ENCODE measurements at places on chromosomes 5 and 9. TPM values are rescaled to one million over a fixed set of nuclear protein-coding genes. Genes with fewer than 3 reads are reported as not detected.

DNA sequence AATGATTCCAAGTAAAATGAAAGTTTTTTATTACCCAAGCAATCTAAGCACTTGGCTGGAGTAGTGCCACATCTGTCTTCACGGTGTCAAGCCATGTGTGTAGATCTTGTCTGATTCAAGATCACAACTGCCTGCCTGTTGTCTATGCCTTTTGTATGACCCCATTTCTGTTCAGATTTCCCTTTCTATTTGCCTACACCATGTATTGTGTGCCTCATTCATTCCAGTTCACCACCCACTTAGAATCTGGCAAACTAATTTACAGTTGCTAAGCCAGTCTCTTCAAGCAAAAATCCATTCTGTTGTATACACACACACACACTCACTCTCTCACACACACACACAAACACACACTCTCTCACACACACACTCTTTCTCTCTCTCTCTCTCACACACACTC, 33.7 kb downstream of the GLDC start:
- peak; percentile 83 for ATAC-seq

DNA sequence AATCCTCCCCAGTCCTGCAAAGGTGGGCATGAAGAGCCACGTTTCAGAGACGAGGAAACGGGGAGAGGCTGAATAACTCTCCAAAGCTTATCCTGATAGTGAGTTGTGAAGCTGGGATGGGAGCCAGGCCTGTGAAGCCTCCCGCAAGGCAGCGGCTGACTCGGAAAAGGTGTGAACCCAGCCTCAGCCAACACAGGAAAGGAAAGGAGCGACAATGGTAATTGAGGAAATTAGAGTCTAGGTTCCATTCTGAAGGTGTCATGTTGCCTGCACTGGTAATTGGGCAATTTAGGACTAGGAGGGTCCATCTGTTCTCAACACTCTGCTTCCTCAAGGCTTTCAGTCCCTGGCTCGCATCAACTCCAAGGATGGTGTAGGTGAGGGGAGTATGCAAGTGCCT, 83.4 kb downstream of the LIFR start:
- ATAC-seq, result no peak

GRCh38 chr5:15850939-15851341, 328.7 kb downstream of the MARCHF11 start:
- no peak for ATAC-seq

DNA sequence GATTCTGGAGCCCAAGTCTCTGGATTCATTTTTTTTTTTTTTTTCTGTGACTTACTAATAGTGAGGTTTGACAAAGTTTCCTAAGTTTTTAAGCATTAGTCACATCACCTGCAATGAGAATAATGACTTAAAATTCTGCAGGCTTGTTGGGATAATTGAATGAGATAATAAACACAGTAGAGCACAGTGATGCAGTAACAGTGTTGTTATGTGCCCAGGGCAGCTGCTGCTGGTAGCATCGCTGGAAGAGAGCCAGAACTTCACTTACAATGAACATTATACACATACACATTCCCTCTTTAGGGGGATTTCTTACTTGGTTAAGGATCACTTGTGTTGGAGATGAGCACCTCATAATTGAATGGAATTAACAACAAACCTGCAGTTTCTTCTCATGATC, 78.9 kb downstream of the ALDH7A1 start:
- ATAC-seq, result no peak

DNA sequence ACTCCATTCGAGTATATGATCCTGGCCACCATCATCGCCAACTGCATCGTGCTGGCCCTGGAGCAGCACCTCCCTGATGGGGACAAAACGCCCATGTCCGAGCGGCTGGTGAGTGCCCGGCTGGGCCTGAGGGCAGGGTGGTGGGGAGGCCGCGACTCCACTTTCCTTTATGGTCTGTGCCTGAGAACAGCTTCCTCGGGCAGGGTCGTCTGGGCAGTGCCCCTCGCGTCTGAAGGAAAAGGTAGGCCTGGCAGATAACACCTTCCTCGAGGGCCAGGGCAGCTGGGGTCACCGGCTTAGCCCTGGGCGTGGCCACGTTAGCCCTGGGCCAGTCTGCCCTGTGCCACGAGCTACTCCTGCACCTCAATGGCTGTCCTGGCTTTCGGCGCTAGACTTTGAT, 1.5 kb downstream of the CACNA1B start:
- ATAC-seq, result no peak

- no peak for ATAC-seq
Observed at GRCh38 chr9:12817702-12818101, 42.9 kb downstream of the LURAP1L start.

- peak; percentile 12 for ATAC-seq
Observed at GRCh38 chr5:141496038-141496437, 7.2 kb downstream of the PCDHGC5 start.

DNA sequence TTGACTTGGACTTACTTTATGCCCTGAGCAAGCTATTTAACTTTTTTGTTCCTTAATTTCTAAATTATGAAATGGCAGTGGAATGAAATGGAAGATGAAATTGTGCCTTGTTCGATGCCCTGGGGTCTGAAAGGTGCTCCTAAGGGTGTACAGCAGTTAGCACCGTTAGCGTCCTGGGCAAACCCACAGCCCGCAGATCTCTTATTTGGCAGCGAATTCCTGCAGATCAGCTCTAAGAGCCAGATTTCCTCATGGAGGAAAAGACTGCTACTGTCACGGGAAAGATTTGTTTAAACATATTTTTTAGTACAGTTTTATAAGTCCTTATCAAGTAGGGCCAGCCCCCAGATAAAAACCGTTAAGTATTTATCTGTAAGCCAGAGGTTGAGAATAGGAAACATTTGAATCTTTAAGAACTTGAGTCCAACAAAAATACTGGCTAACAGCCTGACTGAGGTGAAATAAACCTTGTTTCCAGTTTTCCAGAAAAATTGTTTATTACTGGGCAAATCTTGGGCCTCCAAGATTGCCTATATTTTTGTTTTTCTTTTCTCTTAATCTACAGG, 216.5 kb upstream of the DMRT1 start:
- no peak for ATAC-seq

- no peak for ATAC-seq
Observed at GRCh38 chr5:14256026-14256690, 113.0 kb downstream of the TRIO start.

DNA sequence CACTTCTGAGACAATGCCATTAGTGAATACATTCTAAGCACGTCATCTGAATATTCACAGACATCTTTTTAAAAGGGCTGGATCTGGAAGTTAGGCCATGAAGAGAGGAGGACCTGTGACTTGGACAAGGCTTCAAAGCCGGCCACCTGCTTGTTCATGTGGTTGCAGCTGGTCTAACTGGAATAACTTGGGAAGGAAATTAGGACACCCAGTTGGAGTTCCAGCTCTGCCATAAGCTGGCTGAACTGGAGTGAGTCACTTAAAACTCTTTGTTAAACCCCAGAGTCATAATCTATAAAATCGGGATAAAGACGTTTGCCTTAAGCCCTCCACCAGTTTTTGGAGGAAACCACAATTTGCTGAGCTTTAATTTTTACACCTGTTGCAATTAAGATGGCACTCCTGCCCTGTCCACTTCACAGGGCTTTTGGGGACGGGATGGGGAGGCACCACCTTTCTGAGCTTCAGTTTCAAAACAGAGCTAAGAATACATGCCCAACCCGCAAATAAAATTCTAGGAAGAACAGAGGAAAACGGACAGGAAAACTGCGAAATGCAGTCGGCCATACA, 536 bp upstream of the STX17 start:
- no peak for ATAC-seq

DNA sequence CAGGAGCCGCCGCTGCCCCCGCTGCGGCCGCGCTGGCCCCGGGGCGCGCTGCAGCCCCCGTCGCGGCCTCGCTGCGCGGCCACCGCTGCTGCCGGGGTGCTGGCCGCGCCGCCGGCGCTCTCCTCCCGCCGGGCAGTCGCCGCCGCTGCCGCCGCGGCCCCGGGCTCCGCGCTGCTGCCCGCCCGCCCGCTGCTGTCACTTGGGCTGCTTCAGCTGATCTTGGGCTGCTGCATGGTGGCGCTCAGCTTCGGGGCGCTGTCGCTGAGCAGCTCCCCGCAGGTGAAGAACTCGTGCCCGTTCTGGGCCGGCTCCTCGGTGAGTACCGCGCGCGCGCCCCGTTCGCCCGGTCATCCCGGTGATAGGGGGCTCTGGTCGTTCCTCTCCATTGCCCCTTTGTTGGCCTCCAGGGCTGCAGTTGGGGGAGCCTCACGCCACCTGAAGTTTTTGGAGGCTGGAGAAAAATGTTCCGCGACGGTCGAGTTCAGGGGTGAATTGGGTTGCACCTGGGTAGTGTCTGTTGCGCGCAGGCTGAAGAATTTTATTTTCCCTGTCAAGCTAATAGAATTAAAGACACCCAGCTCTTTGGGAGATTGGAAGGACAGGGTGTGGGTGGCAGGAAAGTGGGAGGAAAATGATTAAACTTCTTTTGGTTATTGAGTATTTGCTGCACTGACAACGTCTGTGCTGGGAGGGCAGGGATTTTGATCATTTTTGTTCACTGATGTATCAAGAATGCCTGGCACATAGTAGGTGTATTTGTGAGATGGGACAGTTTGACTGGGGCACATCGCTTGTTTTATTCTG, 596 bp downstream of the ENTREP1 start:
- peak; percentile 62 for ATAC-seq

- ATAC-seq, result no peak
Observed at GRCh38 chr9:128494746-128495129, 9.8 kb upstream of the GLE1 start.

- no peak for ATAC-seq
Observed at GRCh38 chr9:121204121-121204520, 2.5 kb upstream of the RAB14 start.

- ATAC-seq, result no peak
Observed at GRCh38 chr9:137460363-137461315, 1.5 kb upstream of the NSMF start.

DNA sequence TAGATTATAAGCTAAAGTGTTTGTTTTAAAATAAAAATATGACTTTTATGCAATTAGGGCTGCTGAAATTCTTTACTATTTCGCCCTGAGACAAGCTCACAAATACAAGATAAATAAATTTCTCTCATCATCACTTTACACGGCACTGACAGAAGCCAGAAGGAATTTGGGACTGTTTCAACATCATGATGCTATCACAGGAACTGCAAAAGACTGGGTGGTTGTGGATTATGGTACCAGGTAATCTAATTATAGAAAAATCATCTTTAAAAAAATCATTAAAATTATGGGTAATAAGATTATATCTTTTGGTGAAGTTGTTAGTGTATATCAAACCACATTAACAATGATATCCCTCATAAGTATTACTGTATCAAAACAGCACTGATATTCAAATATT, 95.0 kb downstream of the MAN2A1 start:
- ATAC-seq, result no peak

- ATAC-seq, result peak; percentile 91
Observed at GRCh38 chr9:88578121-88579049, 43.4 kb downstream of the NXNL2 start.

GRCh38 chr9:71680189-71680980, 87.9 kb downstream of the CEMIP2 start:
- ATAC-seq, result no peak

DNA sequence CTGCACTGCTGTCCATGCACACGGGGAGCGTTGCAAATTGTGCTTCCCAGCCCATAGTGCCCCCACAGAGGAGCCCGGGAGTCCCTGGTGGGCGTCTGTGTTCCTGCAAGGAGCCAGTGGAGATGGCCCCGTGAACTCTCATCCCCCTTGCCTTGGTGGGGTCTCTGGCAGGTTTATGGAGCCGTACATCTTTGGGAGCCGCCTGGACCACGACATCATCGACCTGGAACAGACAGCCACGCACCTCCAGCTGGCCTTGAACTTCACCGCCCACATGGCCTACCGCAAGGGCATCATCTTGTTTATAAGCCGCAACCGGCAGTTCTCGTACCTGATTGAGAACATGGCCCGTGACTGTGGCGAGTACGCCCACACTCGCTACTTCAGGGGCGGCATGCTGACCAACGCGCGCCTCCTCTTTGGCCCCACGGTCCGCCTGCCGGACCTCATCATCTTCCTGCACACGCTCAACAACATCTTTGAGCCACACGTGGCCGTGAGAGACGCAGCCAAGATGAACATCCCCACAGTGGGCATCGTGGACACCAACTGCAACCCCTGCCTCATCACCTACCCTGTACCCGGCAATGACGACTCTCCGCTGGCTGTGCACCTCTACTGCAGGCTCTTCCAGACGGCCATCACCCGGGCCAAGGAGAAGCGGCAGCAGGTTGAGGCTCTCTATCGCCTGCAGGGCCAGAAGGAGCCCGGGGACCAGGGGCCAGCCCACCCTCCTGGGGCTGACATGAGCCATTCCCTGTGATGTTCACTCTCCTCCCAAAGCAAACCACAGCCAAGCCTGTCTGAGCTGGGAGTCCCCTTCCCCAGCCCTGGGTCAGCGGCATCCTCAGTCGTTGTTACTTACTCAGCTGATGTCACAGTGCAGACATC, 3.1 kb downstream of the MRPS2 start:
- no peak for ATAC-seq

GRCh38 chr5:88248094-88248493, 20.6 kb downstream of the TMEM161B start:
- ATAC-seq, result no peak

- no peak for ATAC-seq
Observed at GRCh38 chr5:142692321-142692894, 6.5 kb upstream of the FGF1 start.

DNA sequence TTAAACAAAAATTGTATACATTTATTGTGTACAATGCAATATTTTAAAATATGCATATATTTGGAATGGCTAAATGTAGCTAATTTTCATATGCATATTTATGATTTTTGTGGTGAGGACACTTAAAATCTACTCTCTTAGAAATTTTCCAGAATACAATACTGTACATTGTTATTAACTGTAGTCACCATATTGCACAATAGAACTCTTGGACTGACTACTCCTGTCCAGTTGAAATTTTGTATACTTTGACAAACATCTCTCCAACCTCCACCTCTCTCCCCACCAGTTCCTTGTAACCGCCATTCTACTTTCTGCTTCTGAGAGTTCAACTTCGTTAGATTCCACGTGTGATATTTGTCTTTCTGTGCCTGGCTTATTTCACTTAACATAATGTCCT, 49.2 kb upstream of the TAF11L2 start:
- no peak for ATAC-seq

GRCh38 chr5:59249160-59249559, 644.4 kb downstream of the PDE4D start:
- no peak for ATAC-seq

NEUROG1 gene
- total RNA-seq, result 0.15 TPM

CDKN2B gene
- 3.0 TPM for total RNA-seq

KLF9 gene
- total RNA-seq, result 15.7 TPM

LHX6 gene
- total RNA-seq, result 0.88 TPM

DDX31 gene
- 34.2 TPM for total RNA-seq

LCP2 gene
- 2.4 TPM for total RNA-seq

FOXD4L6 gene
- total RNA-seq, result not detected

SCGB3A2 gene
- not detected for total RNA-seq

SEC24A gene
- 21.6 TPM for total RNA-seq

ZNF354C gene
- total RNA-seq, result 10.7 TPM

CCL27 gene
- total RNA-seq, result 1.7 TPM

PRLR gene
- 3.3 TPM for total RNA-seq

PRSS3 gene
- not detected for total RNA-seq

DBH gene
- 1.0 TPM for total RNA-seq

Measured in motor neuron (in vitro differentiated cells).